ENCODE measurements at places on chromosomes 4 and X.

DNA sequence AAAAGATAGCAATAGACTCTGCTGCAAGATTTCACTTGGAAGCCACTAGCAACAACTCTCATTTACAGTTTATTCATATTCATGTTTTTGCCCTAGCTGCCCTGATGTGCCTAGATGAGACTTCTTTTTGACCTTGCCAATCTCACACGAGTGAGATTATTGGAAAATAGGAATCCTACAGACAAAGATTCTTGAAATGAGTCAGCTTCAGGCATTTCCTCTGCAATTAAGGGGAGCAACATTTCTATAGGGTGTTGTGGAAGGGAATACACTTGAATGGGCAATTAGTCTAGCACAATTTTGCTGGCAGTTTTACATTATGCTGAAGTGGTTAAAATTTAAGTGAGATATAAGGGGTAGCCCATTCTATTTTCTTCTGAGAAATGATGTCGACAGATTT is 217.0 kb upstream of the FAT4 start:
- DNase-seq: no peak

DNA sequence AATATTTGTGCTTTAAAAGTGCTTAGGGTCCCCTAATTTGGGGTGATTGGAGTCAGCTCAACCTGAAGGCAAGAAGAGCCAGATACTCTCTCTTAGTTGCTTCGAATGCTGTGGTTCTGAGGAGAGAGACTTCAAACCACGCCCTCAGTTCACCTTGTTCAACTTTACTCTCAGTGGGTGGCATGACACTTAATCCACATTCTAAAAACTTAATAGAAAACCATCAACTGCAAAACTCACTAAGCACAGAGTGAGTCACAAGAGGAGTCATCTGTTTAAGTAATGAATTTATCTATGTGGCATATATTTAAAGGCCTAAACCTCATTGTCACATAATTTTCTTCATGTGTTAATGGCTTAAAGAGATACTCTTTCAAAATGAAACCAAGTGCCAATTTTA is 99.5 kb upstream of the SLC4A4 start:
- no peak for DNase-seq

DNA sequence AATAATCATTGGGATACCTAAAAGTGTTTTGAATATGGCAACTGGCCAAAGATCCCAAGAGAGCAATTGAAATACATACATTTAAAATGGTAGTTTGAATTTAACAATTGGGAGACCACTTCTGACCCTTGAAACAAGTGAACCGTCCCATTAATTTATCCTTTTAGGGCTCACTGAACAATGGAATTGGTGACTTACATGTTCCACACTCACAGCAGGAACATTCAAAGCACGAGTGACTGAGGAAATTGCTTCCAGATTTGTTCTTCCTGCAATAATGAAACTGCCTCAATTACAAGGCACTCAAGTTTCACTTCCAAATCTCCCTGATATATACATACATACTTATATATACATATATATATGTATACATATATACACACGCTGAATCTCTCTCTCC is 20.6 kb downstream of the SLC39A8 start:
- no peak for DNase-seq

GRCh38 chr4:139015948-139016471 is 429 bp downstream of the NOCT start:
- DNase-seq: no peak

DNA sequence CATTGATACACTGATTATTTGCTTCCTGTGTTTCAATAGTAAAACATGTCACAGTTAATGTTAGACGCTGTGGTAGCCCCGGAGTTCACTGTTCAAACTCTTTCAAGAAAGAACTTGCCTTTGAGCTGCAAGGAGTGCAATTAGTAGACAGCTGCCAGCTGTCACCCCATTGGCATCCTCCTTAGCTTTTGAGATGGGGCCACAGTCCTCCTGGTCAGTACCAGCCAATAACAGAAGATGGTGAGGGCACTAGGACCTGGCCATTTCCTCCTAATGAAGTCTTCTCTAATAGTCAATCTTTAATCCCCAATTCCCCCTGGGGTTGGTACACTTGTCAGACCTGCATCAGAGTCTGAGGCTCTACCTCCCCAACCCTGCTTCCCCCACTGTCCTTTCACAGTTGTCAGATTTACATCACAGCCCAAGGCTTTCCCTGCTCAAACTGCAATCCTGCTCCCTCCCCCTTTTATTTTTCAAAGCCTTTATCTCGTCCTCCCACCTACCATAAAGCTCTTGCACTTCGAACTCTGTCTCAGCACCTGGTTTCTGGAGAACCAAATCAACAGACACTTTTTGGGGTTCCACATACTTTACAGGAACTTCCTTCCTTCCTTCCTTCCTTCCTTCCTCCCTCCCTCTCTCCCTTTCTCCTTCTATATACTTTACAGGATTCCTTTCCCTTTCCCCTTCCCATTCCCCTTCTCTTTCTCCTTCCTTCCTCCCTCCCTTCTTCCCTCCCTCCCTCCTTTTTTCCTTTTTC is 182.0 kb downstream of the RASL11B start:
- no peak for DNase-seq

- DNase-seq: no peak
Measured at GRCh38 chr4:54767376-54767775, 109.6 kb downstream of the KIT start.

- DNase-seq: no peak
Measured at GRCh38 chr4:153645183-153645582, 38.9 kb upstream of the TLR2 start.

Measured in vagina (tissue), 2 donors.